ENCODE measurements at places on chromosomes 5 and 9. TPM values are rescaled to one million over a fixed set of nuclear protein-coding genes. Genes with fewer than 3 reads are reported as not detected.

DNA sequence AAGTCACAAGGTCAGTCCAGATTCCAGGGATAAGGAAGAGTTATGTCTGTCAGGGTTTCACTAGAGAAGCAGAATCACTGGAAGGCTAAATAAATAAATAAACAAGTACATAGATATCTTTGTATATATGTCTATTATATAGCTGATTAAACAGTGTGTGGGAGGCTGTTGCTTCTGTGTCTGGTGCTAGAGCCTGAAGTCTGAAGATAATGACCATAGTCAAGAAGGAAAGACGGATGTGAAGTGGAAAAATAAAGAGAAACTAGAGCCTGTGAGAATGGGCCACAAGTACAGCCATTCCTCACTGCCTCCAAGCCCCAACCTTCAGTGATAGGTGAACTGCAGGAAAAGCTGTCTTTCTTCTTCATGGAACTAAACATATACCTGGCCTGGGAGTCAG lies 4.1 kb upstream of the TMED7 start:
- DNase-seq, result no peak

- DNase-seq, result no peak
Observed at GRCh38 chr9:85892401-85892800, 48.5 kb upstream of the NAA35 start.

TLX3 gene
- not detected for total RNA-seq

DNA sequence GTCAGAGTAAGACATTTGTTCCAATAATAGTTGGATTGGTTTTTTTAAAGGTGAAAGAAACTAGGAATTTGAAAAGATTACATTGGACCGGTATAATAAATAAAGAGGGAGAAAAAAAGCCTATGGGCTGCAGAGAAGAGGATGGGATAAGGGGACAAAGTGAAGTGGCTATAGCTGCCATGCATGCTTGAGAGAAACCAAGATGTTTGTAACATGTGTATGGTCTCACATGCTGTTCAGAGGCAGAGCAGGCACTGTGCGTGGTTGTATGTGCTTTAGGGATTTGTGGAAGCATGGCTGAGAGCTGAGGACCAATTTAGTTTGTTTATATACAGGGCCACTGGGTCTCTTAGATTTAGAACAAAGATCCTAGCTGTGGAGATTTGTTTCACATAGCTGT lies 32.7 kb downstream of the LNPEP start:
- peak; percentile 33 for DNase-seq

- peak; percentile 67 for DNase-seq
Observed at GRCh38 chr5:57416278-57416994, 66.2 kb downstream of the ACTBL2 start.

SETD9 gene
- 9.3 TPM for total RNA-seq

HAVCR1 gene
- not detected for total RNA-seq

GRCh38 chr5:54440456-54440893 lies 15.0 kb upstream of the HSPB3 start:
- DNase-seq, result peak; percentile 17

GDA gene
- 0.97 TPM for total RNA-seq

TMOD1 gene
- total RNA-seq, result 0.97 TPM

GRCh38 chr5:171714261-171714660 lies 71.4 kb upstream of the SMIM23 start:
- DNase-seq, result no peak

NDUFAF2 gene
- 31.6 TPM for total RNA-seq

ANKRD34B gene
- total RNA-seq, result not detected

GRCh38 chr5:25416960-25417359 lies 772.2 kb upstream of the CDH10 start:
- no peak for DNase-seq

KLHL3 gene
- 3.0 TPM for total RNA-seq

CDH9 gene
- total RNA-seq, result not detected

DNA sequence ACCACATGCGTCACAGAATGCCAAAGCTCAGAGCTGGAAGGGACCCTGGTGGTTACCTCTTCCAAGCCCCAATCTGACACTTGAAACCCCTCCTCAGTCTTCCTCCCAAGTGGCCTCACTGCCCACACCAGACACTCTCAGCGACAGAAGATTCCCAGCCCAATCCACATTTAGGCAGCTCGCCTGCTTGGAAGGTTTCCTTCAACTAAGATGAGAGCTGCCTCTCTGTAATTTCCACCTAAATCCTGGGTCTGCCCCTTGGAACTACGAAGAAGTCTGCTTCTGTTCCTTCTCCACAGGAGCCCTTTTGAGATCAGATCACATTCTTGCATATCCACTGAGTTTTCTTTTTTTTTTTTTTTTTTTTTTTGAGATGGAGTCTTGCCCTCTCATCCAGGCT lies 83.7 kb downstream of the PAX5 start:
- no peak for DNase-seq

GRCh38 chr5:14507156-14507941 lies 74.2 kb upstream of the OTULINL start:
- DNase-seq, result no peak

GRCh38 chr5:87787625-87788256 lies 375.0 kb upstream of the CCNH start:
- DNase-seq, result no peak

Measured in fibroblast of villous mesenchyme (primary cell).